ENCODE measurements at places on chromosomes 1 and 21.

- no peak for DNase-seq
Observed at GRCh38 chr1:53148123-53148522, 5.7 kb upstream of the SLC1A7 start.

- no peak for DNase-seq
Observed at GRCh38 chr1:35047188-35047858, 15.6 kb upstream of the ZMYM6 start.

- DNase-seq: no peak
Observed at GRCh38 chr1:241131636-241132194, 225.3 kb downstream of the RGS7 start.

DNA sequence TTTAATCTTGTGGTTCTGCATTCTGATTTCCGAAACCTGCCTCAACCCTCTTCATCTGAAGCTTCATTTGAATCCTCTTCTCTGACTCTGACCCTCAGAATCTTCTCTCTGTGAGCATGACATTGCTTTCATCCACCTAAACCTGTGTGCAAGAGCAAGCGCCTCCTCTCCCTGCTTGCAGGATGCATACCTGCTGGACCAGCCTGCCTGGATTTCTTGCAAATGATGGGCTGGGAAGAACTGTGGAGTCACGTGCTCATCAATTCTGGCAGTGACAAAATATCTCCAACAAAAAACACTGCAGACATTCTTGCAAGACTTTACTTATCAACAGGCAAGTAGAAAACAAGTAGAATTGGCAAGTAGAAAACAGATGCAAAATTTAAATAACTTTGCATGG, 20.8 kb upstream of the SLC35F3 start:
- DNase-seq: no peak

GRCh38 chr1:96234299-96234698, 487.3 kb upstream of the PTBP2 start:
- no peak for DNase-seq

GRCh38 chr1:22876359-22877111, 96.1 kb downstream of the LACTBL1 start:
- no peak for DNase-seq

DNA sequence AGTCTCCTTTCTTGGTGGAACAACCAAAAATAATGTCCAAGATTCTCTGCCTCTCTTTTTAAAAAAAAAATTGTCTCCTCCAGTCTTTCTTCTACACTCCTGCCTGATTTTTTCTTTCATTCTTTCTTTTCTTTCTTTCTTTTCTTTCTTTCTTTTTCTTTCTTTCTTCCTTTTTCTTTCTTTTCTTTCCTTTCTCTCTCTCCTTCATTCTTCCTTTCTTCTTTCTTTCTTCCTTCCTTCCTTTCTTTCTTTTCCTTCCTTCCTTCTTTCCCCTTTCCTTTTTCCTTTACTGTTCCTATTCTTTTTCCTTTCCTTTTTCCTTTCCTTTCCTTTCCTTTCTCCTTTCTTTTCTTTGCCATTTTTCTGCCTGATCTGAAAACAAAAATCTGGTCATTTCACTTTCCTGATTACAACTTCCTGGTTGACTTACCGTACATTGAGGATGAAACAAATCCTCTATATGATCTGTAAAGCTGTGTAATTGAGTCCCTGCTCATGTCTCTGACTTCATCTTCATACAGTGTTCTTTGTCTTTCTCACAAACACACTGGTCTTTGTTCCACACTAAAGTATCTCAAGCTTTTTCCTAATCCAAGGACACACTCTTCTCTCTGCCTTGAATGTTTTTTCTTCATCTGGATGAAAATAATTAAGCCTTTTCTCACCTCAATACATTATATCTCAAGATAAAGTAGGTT, 6.1 kb upstream of the KRTAP23-1 start:
- DNase-seq: no peak

GRCh38 chr1:5165762-5166161, 511.4 kb downstream of the AJAP1 start:
- no peak for DNase-seq

DNA sequence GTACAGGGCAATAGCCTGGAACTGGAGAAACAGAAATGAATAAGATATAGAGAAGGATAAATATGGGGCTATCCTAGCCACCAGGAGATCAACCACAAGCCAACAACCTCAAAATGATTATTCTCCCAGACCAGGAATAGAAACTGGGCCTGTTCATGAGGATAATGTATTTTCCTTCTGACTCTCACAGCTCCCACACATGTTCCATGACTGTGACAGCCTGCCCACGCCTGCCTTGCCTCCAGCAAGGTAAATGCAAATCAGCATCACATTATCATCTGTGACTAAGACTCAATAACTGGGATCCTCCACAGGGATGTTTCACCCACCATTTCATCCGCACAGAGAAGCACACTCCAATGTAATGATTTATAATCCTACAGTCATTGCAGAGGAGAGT, 3.3 kb downstream of the ENSA start:
- DNase-seq: no peak

DNA sequence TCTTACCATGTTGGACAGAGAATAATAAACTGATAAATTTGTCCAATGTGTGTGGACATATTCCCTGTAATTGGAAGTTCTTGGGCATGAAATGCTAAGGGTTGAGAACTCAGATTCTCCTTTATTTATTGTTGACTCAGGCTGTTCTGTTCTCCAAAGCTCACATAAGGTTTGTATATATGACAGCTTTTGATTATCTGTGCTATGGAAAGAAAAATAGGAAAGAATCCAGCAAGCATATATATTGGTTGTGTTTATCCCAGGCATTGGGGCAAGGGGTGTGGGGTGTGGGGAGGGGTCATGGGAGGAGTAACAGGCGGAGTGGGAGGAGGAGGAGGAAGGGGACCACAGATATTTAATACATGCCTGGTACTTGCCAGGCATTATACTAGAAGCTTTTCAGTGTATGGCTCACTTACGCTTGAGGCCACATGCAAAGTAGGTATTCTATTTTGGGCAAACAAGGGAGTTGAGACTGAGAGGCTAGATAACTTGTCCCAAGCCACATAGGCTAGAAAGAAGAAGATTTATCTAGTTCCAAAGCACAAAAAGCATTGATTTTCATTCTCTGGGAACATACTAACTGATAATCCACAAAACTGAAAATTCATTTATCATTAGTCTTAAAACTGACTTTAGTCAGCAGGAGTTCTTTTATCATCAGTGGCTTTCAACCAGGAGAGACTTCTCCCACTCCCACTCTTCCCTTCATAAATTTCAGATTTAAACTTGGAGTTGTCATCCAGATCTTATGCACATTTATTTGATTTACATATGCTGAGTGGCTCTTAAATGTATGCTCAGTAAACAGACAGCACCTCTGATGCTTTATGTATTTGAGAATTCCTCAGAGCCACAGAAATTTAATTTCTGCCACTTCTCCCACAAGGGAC, 27.2 kb downstream of the NGF start:
- DNase-seq: no peak

DNA sequence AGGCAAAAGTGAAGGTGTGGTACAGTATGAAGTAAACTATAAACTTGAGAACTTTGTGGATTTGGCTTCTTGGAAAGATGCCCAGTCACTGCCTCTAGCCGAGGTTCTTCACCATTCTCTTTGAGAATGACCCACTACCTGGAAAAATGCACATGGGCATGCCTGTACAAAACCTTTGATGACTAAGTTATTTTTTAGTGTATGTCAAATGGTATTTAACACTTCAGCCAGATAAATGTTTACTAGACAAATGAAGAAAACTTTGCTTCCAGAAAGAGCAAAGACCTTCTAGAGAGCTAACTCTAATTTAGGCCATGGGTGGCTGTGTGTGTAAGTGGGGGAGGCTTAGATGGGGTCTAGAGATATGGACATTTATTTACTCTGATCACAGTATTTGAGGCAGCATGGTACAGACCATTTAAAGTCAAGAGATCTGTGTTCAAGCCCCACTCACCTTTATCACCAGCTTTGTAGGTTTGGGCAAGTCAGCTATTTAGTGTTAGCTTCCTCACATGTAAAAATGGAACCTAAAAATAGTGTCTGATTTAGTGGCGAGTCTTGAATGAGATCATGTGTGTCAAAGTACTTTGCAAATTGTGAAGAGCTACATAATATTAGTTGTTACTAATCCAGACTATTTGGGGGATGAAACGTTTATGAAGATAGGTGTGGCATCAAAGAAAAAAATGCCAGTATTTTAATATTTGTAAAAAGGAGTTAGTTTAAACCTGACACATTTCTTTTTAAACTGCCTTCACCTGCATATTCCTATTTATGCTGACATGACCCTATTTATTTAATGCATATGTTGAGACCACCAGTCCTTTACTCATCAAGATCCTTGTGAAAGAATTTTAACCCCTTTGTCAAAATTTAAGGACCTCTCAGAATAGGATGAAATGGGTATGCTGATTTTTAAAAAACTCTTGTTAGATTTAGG, 20.2 kb downstream of the NFYC start:
- DNase-seq: no peak

DNA sequence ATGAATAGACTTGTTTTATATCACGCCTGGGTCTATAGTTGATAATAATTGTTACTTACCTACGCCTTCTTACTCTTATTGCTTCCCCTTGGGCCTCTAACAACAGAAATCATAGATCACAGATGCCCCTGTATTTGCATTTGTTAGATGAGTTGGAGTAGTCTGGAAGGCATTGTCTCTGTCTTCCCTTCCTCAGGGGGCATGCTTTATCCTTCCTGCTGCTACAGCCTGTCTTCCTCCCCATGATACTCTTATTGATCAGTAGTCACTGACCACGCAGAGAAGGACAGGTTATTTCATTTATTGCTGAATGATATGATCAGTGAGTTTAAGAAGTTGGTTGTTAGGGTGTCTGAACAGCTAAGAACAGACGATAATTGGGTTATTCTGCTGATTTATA, 98.4 kb downstream of the DNM3 start:
- no peak for DNase-seq

DNA sequence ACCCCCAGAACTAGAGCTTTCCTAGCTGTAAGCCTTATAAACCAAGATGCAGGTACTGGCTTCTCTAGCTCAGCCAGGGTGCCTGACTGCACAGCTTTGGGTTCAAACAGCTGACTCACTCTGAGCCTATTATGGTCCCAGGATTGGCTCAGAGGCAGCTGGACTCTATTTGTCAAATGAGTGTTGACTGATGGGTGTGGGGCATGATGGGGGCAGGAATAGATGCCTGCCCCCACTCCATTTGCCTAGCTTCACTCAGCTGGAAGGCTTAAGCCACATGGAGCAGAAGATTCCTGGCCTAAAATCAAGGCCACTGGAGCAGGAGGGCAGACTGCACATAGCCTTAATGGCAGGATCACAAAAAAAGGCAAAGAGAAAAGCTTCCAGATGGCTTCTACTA, 90.5 kb downstream of the PIK3R3 start:
- no peak for DNase-seq

All from spleen (tissue), 13 donors.